ENCODE measurements at places on chromosomes 5 and 9.
A peak's percentile ranks its signal among the peaks of the same experiment; 100 is the strongest.

- no peak for DNase-seq
Observed at GRCh38 chr9:109031241-109031640, 17.9 kb upstream of the CTNNAL1 start.

GRCh38 chr5:74433255-74433895 is 207.2 kb downstream of the ENC1 start:
- peak; percentile 45 for DNase-seq

GRCh38 chr5:173727839-173728778 is 111.7 kb upstream of the BOD1 start:
- no peak for DNase-seq

DNA sequence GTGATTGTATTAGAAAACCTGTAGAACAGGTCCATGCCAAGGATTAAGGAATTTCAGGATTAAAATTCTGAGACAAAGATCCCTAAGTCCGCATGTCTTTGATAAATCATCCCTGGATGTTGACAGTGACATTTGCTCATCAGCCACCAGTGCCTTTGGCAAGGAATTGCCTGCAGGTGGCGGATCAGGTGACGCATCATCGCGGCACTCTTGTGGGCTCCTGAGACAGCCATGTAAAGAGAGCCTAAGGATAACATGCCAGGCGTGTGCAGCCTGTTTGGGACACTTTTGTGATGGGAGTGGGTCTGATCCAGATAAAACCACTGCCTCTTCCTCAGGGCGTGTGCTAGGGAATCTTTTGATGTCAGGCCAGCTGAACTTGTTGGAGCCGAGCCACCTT is 40.6 kb downstream of the ADCY2 start:
- DNase-seq = no peak

DNA sequence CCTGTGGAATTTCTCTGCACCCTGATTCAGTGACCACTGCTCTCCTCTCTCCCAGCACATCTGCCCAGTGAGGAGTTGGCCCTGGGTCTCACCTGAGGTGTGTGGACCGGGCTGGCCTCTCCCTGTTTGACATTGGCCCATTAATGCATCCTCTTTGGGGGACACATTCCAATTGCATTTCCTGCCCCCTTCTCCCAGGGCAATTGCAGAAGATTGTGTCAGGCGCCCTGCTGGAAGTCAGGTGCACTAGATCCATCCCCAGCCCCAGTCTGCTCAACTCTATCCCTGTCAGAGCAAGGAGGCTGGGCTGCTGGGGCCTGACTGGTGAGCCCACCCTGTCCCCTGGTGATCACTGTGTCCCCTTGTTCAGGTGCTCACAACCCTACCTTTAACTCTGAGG is 84.5 kb downstream of the LMX1B start:
- DNase-seq = no peak

- DNase-seq = no peak
Observed at GRCh38 chr9:134187110-134187531, 22.8 kb upstream of the RNU6ATAC start.

- no peak for DNase-seq
Observed at GRCh38 chr5:111747337-111747736, 9.7 kb downstream of the NREP start.

DNA sequence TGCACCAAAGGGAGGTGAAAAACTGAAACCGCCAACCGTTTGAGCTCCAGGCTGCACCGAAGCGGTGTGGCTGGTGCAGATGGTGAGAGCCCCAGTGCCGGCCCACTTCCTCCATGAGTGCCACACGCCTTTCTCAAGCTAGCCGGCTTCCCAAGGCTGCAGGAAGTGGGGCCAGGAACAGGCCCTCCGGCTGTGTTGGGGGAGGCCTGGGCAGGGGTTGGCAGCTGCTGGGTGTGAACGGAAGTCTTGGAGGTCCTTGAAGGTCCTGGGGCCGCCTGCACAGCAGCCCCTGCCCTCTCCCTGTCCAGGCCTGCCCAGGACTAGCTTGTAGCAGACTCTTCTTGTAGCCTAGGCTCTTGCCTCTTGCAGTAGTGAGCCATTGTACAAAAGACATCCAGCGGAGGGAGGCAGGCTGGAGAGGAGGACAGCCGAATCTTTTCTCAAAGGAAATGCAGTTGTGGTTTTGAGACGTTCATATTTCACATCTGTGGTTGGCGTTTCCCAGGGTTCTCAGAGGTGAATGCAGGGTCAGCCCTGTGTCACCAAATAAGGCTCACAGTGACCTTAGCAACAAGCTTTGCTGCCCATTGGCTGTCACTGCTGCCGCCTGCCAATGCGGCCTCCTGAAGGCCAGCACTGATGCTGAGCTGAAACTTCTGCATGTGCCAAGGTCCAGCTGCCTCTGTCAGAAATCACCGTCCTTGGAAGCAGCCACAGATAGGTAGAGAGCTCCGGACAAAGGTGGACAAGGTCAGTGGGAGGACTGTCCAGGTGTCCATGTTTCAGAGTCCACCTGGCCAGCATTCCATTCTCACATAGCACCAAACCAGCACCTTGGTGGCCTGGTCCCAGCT is 23.9 kb downstream of the IRF1 start:
- peak; percentile 65 for DNase-seq

DNA sequence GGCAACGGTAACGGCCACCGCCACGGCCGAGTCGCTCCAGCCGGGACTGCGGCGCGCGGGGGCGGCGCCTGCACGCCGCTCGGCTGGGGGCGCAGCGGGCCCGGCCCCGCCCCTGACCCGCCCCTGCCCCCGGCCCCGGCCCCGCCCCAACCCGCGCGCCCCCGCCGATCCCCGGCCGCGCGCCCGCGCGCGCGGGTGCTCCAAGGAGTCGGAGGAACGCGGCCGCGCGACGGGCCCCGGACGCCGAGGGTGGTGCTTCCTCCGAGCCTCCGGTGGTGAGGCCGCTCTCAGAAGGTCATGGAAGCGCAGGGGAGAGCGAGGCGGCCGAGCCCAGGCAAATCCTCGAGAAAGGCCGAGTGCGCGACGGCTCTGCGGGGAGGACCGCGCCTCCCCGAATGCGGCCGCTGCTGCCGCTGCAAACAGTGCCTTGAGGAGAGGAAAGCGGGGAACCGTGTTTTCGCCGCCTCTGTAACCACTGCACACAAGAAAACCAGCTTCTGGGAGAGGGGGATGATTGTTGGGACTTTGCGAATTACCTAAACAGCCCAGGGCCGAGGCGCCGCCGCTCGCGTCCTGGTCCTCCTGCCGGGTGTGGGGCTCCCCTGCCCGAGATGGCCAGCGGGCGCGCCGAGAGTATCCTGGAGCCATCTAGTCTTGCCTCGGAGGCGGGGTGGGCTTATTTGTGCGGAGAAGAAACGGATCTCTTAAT is at the start of gene LIFR:
TSS of gene LIFR (minus strand) at position 48 of the 709 bp plus-strand sequence. CDS start 25,999 bp downstream, outside the sequence.
- no peak for DNase-seq

GRCh38 chr5:7960142-7960541 is 91.2 kb downstream of the MTRR start:
- no peak for DNase-seq

DNA sequence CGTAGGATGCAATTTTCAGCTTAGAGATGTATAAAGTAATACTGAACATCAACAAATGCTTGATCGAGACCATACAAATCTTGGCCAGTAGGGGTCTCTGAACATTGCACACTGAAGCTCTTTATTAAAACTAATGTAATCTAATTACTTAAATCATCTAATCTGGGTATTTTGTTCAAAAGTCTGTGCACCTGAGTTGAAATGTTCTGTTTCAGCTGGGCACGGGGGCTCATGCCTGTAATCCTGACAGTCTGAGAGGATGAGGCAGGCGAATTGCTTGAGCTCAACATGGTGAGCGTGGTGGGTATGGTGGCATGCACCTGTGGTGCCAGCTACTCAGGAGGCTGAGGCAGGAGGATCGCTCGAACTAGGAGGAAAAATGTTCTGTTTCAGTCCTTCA is 41.0 kb downstream of the ESM1 start:
- peak; percentile 9 for DNase-seq

DNA sequence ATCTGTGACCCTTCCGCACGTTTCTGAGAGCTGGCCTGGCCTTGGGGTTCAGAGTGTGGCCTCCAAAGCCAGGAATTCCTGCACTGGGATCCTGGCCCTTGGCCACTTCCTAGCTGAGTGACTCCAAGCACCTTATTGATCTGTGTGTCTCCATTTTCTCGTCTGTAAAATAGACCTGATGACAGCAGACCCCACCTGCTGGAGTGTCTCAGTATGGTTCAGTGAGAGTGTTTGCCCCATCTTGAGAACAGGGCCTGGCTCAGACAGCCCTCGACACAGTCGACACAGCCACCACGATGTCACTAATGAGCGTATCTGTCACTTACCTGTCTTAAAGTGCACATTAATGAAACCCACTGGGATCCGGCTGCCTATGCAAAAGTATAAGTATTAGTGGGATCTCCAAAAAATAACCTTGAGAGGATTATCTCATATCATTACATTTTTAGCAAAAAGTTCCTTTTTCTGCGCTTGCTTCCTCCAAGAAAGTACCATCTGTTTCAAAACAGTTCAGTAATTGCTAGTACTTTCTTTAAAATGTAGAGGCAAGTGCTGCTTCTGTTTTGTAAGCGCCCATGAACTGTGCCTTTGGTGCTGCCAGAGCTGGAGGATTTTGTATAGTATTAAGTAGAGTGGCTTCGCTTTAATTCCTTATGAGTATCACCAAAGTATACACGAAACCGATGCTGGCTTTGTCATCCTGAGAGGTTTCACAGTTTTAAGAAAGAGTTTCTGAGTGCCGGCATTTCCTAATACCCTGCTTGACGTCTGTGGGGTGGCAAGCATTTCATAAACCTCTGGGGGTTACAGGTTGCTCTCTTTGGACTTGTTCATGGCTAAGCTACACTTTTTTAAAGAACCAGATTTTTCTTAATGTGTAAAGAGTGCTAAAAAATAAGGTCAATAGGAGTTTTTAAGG is 31.7 kb downstream of the UBE2QL1 start:
- no peak for DNase-seq

DNA sequence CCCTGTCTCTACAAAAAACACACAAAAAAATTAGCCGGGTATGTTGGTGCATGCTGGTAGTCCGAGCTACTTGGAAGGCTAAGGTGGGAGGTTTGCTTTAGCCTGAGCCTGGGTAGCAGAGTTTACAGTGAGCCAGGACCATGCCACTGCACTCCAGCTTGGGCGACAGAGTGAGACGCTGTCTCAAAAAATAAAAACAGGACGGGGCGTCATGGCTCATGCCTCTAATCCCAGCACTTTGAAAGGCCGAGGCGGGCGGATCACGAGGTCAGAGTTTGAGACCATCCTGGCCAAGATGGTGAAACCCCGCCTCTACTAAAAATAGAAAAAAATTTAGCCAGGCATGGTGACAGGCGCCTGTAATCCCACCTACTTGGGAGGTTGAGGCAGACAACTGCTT is 40.3 kb downstream of the UBE2D2 start:
- DNase-seq = no peak

- no peak for DNase-seq
Observed at GRCh38 chr5:120082316-120083068, 381.6 kb upstream of the PRR16 start.

- DNase-seq = no peak
Observed at GRCh38 chr9:137786511-137786920, 91.1 kb upstream of the CACNA1B start.

DNA sequence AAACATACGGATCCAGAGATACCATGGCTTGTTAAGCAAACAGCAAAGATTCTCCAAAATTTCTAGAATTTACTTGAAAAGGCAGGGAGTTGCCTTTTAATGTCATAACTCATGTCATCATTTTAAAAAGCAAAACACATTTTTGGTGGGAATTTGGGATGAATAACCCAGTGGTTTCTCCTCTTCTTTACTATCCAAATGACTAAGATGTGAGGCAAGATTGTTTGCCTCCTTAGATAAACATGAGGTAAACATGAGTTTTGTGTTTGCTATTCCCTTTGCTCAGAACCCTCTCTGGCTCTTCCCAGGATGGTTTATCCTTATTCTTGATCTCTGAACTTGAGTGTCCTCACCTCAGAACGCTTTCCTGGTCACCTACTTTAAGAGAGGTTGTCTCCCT is 267.0 kb downstream of the EBF1 start:
- DNase-seq = no peak

DNA sequence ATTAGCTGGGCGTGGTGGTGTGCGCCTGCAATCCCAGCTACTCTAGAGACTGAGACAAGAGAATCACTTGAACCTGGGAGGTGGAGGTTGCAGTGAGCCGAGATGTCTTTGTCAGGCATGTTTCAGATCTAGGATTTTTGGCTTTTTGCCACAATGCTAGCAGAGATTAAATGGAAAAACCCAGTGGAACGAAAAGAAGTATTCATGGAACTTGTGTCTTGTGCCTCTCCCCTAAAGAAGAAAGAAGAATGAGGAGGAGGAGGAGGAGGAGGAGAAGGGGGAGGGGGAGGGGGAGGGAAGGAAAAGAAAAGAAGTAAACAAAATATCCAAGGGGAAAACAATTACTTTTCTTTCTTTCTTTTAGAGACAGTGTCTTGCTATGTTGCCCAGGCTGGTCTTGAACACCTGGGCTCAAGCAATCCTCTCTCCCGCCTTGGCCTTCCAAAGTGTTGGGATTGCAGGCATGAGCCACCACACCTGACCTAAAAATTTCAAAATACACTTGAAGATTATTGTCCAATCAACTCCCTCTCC is 106.0 kb downstream of the ARRDC3 start:
- no peak for DNase-seq

GRCh38 chr5:16446993-16447392 is 18.6 kb downstream of the ZNF622 start:
- no peak for DNase-seq

- DNase-seq = no peak
Observed at GRCh38 chr5:115487756-115488155, 56.8 kb downstream of the FEM1C start.

DNA sequence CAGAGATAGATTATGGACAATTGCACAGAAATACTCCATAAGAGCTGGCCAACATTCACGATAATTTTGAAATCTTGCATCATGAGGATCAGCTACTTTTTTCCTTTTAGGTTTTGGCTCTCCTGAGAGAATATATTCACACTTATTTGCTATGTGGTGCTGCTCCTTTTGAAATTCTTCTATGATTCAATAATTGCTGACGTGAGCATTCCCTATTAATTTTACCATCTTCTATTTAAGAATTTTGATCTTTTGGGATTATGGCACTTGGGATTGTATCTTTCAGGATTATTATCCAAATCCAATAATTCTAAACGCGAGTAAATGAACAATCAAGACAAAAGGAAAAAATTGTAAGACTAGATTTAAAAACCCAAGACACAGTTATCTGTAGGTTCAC is 358.8 kb downstream of the ELAVL2 start:
- DNase-seq = no peak

- no peak for DNase-seq
Observed at GRCh38 chr5:140075371-140075770, 32.3 kb upstream of the NRG2 start.

GRCh38 chr5:75885849-75886596 is 168.8 kb upstream of the POC5 start:
- DNase-seq = no peak

DNA sequence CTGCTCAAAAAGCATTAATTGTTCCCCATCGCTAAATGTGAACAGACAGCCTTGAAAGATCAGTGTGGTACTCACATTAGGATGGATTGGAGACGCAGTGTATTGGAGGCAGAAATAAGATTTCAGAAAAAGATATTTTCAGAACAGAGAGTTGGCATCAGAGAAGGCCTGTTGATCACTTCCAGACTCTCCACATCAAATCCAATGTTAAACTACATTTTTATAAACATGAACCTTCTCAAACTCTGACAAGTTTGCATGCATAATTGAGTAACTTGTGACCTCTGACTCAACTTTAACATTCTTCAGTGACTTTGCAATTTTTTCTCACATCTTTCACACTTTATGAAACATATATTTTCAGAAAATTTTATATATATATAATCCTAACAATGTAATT is 919.6 kb upstream of the SEMA6A start:
- no peak for DNase-seq

Measured in KG1 (cell line).